ENCODE measurements at places on chromosomes 1 and 21.

DNA sequence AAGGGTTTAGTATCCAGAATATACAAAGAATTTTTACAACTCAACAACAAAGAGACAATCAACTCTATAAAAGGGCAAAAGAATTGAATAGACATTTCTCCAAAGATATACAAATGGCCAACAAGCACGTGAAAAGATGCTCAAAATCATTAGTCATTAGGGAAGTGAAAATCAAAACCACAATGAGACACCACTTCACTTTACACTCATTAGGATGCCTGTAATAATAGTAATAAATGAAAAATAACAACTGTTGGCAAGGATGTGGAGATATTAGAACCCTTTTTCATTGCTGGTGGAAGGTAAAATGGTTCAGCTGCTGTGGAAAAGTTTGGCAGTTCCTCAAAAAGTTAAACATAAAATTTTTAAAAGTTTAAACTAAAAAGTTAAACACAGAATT is 7.0 kb upstream of the ABCD3 start:
- DNase-seq = peak; percentile 40

DNA sequence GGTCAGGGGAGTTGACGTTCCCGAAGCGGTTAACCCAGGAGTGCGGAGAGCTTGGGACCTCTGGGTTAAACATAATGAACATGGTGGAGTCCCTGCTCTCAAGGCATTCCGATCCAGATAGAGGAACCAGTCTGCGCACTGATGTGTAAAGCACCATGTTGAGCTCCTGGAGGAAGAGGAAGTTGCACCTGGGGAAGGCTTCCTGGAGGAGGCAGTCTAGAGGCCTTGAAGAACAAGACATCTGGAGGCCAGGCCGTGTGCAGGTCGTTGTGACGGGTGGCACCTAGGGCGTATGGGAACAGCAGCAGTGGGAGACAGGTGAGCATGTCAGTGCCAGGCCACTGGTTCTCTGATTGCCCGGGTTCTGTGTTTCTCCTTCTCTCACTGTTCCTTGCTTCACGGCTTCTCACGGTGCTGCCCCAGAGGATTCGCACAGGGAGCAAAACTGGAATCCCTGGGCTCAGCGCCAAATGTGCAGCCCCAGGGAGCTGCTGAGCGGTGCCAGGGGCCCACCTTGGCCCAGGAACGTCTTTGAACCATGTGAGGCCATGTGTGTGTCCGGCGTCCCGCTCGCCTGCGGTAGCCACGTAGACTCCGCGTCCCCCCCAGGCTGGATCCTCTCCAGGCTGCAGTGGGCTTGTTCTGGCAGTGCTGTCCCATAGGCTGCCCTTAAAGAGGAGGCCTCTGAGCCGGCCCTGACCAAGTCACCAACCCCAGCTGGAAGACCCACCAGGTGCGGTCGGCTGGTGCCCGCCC is 122.9 kb upstream of the GALNT2 start:
- no peak for DNase-seq

DNA sequence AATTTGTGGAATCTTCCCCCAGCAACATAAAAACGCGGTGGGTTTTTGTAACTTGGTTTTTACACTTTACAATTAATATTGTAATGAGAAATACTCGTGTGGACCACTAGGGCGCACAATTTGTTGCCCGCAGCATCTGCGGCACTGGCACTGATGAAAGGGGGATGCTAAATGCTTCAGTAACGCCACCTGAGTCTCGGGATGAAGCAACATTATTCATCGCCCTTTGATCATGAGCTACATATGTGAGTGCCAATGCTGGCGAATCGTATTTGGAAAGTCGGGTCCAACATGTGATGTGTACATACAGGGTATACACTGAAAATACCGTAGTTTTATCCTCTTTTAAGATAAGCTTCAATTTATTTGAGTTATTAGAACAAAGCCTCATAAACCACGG is 34.2 kb upstream of the COX20 start:
- peak; percentile 79 for DNase-seq

GRCh38 chr1:160206421-160207117 is 1.4 kb downstream of the PEA15 start:
- DNase-seq = peak; percentile 25

DNA sequence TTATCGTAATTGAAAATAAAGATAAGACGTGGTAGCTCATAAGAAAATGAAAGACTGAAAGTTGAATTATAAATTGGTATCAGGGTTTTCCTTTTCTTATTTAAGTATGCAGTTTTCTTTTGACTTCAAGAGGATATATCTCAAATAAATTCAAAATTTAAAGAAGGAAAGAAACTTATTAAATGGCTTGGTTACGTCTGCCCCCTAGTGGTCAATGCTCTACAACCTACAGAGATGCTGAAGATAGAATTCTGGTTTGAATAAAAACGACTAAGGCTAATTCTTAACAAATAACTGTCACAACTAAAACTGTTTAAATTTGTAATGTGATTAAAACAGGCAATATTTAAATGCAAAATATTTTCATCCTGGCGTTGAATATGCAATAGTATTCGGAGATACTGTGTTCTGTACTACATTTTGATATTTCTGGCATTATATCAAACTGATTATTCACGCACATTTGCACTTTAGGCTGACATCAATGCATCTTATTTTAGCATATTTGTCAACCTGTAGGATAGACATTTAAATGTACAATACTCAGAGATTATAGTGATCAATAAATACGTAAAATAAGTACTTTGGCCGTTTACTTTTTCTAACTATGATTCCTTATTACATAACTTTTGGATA is 26.8 kb downstream of the IFI44 start:
- peak; percentile 84 for DNase-seq

GRCh38 chr1:53369034-53369750 is 41.3 kb upstream of the LRP8 start:
- DNase-seq = no peak

GRCh38 chr1:232047473-232047872 is 420.9 kb downstream of the DISC1 start:
- no peak for DNase-seq

DNA sequence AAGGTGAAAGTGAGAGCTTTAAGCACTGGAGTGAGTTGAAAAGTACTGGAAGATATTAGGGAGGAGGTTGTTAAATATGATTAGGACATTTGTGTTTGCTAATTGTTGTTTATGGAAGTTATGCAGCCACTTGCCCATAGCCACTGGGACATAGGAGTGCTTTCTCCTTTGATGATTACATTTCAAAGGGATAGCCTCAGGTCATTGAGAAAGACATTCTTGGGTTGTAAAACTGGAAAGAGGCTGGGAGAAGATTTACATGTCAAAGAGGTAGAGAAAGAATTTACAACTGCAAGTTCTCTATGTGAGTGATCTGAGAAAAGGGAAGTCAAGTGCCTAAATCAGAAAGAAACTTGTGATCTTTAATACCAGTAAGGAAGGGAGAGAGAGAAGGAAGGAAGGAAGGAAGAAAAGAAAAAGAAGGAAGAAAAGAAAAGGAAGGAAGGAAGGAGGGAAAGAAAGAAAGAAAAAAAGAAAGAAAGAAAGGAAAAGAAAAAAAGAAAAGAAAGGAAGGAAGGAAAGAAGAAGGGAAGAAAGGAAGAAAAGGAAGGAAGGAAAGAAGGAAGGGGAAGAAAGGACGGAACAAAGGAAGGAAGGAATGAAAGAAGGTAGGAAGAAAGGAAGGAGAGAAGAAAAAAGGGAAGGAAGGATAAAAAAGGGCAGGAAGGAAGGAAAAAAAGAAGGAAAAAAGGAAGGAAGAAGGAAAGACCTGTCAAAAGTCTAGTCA is 284.6 kb upstream of the DPYD start:
- no peak for DNase-seq

GRCh38 chr1:1175221-1176062 is 1.8 kb downstream of the TTLL10 start:
- DNase-seq = no peak

DNA sequence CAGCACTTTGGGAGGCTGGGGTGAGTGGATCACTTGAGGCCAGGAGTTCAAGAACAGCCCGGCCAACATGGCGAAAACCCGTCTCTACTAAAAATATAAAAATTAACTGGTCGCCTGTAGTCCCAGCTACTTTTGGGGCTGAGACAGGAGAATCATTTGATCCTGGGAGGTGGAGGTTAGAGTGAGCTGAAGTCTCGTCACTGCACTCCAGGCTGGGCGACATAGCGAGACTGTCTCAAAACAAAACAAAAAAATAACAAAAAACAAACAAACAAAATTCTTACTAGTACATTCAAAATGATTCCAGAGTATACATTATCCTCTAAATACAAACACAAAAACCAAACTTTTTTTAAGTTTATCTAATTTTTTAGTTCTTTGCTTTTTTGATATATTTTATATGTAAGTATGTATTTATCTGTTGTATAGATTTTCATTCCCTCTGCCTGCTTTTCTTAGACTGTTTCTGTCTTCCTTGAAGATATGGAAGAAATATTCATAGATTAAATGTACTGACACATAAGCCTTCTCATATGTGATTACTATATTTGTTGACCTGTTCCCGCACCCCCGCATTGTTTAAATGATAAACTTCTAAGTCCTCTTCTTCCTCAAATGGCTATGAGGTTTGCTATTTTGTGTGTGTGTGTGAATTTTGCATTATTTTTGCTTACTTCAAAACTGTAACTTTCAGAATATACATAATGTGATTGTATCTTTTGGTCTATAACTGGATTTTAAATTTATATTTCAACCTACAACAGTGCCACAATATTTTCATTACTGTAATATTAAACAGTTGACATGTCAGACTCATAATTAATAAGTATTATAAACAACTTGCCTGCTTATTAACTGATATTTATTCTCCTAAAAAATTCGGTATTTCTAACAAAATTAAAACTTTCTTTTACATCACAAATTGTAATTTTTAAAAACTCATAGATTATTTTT is 1674.1 kb upstream of the B3GALT2 start:
- no peak for DNase-seq

GRCh38 chr1:203486618-203487370 is 7.2 kb upstream of the OPTC start:
- DNase-seq = no peak

GRCh38 chr1:90402893-90403849 is 313.9 kb downstream of the BARHL2 start:
- DNase-seq = no peak

DNA sequence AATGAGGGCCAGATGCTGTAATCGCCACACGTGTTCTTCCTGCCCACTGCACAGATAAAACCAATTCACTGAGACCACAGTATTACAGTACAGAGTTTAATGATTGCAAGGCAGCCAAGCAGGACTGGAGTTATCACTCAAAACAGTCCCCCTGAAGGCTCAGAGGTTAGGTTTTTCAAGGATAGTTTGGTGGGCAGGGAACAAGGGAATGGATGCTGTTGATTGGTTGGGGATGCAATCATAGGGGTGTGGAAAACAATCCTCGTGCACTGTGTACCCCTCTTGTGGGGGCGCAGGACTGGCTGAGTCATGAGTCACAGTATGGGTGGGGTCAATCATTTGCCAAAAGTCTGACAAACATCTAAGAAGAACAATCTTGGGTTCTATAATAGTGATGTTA is 12.4 kb upstream of the USP1 start:
- DNase-seq = no peak

DNA sequence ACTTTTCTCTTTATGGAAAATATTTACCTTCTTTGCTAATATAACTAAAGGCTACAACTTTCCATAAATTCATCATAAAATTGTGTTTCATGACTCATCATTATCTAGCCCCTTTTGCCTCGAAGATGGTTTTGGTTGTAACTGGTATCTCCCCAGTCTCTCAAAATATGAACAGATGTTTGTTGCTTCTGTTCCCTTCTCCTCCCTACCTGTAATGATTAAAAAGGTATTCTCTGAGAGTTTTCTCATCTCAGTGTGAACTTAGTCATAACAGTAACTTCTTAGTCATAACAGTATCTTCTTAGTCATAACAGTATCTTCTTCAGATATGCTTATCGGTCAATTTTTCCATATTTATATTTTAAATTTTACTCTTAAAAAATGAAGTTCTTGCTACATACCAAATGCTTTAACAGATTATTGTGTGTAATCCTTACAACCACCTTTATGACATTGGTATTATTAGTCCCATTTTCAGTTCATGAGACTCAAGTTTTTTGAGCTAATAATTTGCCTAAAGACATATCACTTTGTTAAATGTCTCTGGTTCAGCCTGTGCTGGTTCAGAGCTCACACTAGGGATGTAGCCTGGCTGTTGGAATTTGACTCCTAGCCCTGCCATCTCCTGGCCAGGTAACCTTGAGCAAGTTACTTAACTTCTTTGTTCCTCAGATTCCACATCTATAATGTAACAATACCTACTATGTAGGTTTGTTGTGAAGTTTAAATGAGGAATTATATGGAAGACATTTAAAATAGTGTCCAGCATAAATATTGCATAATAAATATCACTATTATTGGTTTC is 32.6 kb downstream of the ATP1B1 start:
- peak; percentile 70 for DNase-seq

DNA sequence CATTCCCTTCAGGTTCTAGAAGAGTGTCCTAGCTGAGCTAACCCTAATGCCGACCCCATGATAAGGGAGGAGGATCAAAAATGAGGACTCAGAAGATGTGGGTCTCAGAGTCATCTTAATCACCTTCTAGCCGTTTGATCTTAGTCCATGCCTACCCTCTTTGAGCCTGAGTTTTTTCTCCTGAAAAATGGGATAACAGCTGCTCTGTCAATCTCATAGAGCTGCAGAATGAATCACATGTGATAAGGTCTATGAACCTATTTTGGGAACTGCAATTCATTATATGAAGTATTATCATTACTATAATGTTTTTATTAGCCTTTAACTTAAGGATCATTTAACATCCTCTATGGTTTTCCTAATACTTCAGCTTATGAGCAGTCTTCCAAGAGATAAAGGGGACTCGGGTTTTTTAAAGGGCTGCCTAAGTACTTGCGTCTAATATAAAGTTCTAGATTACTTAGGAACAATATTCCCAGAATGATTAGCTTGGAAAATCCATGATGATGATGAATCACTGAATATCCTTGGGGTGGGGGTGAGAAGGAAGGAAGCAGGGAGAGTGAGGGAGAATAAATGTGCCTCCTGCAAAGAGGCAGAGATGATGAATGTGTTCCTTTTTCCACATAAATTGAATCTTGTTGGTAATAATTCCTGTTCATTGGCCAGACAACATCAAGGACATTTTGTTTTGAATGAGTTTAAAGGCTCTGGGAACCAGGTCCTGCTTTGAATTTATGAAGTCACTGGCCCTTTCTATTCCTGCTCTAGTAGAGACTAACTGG is 66.8 kb downstream of the COLGALT2 start:
- DNase-seq = no peak

- no peak for DNase-seq
Measured at GRCh38 chr1:197909384-197909783, 7.0 kb downstream of the C1orf53 start.

- DNase-seq = peak; percentile 1
Measured at GRCh38 chr21:17343055-17343454, 169.8 kb upstream of the CXADR start.

DNA sequence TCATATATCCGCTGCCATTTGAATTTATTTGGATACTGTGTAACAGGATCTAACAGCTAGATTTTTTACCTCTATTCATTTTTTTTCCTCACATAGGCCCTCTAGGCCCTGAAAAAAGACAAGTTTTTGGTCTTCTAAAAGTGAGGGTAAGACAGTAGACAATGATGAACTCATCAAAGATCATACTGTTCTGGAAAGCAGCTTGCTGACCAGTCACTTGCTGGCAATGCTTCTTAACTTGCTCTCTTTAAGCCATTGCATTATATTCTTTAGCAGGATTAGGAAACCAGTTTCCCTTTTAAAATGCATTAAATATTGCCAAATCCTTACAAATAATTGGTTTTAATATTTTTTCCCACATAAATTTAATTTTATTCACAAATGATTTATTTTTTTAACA is 65.5 kb downstream of the SYT14 start:
- DNase-seq = no peak
